Stimulated activated CD4-positive, alpha-beta T cell treated with anti-CD3 and anti-CD28 coated beads, Interleukin-4, amount 100 ng/mL, for 24 hours (primary cell): ENCODE measurements at places on chromosomes 5 and 9.
A peak's percentile ranks its signal among the peaks of the same experiment; 100 is the strongest.

- DNase-seq: no peak
Observed at GRCh38 chr5:150068961-150069645, 17.3 kb downstream of the CSF1R start.

- no peak for DNase-seq
Observed at GRCh38 chr5:141879941-141880738, 1.9 kb upstream of the PCDH1 start.

DNA sequence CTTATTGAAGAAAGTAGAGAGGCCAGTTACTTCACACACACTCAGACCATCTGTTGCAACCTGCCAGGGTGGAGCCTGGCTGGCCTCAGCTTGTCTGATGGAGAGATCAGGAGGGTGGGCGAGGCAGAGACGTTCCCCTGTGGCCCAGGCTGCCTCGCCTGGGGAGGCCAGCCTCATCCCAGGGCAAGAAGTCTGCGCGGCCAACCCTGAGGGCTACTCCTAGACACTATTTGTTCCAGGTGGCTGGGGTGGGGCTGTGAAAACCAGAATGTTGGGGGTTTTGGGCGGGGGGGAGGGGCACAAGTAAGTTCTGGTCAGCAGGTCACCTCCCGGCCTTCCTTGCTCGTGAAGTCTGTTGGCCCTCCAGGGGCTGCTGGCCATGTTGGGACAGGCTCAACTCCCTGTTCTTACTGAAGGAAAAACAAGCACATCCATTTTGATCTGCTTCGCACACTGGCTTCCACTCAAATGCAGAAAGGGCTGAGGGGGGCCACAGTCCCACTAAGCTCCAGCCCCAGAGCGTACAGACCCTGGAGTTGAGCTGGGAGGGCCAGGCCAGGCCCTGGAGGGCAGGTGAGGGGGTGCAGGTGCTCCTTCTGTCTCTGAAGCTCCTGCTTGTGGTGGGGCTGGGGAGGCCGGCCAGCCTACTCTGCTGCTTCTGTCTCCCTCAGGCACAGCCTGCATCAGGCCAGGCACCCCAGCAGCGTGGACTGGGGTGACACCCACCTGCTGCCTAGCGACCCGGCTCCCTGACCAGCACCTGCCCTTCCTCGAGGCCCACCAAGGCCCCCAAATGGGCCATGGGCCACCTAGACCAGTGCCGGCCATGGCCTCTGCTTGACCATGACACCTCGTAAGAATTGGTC lies 46.6 kb downstream of the SECISBP2 start:
- no peak for DNase-seq

DNA sequence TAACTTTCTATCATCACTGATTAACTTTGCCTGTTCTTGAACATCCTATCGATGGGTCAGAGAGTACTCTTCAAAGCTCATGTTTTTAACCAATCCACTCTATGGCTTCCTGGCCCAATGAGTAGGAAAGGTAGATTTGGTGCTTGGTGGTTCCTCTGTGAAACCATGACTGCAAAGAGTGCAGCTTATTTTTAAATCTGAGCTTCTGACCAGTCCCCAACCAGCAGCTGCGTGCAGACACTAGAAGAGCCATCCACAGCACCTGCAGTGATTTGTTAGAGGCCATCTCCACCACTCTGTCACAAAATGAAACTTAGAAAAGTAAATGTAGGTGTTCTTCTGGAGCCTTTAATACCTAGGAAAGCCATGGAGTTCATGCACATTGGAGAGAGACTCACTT lies 107.3 kb upstream of the WWC1 start:
- no peak for DNase-seq

DNA sequence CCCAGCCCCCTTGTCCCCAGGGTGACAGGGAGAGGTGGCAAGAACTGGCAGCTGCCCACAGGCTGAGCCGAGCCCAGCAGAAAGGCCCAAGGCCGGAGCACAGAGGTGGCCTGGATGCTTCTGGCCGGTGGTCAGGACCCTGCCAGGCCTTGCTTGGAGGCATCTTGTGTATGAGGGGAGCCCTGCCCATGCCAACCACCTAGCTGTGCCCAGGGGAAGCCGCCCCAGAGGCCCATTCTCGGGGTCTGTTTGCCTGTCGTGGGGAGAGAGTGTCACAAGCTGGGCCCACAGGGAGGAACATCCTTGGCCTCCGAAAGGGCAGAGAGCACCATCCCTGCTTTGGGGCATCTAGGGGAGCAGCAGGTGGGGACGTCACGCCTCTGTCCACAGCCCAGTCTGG lies 10.0 kb downstream of the NKD2 start:
- no peak for DNase-seq

DNA sequence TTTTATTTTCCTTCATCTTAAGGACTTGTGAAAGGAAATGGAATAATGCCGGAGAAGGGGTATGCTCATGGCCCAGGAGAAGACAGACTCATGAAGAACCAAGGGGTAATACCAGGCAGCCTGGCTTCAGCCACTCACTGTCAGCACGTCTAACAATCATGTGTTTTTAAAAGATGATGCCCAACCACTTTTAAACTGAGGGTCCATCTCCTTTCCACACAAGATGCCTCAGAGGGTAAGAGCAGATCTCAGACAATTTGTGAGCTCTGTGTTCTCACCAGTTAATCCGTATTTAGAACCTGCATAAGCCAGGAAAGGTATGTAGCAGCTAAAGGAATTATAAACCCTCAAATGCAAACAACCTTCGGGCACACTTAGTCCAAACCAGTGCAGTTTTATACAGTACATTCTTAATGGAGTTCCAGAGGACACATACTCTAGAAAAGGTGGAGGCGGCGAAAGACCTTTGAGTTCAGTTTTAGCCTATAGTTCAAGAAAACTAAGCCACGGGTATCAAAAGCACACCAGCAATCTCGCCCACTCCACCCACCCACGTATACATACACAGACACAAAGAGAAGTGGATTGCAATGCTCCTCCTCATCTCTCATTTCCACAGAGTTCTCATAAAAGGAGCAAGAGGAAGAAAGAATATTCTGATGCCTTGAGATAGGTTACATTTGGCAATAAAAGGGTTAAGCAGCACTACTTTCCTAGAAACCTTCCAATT lies 2.6 kb downstream of the DIAPH1 start:
- DNase-seq: no peak

DNA sequence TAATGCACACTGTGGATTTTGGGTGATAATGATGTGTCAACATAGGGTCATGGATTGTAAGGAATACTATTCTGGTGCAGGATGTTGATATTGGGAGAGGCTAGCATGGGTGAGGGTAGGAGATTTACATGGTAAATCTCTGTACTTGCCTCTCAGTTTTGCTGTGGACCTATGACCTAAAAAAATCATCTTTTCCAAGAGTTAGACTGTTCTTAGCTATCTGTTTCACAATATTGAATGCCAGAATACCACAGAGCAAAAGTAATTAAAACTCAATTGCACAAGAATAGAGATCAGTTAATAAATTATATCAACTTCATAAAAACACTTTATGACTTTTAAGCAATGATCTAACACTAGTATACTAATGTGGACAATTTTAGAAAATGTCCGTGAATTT lies 651.6 kb downstream of the HTR1A start:
- DNase-seq: no peak

DNA sequence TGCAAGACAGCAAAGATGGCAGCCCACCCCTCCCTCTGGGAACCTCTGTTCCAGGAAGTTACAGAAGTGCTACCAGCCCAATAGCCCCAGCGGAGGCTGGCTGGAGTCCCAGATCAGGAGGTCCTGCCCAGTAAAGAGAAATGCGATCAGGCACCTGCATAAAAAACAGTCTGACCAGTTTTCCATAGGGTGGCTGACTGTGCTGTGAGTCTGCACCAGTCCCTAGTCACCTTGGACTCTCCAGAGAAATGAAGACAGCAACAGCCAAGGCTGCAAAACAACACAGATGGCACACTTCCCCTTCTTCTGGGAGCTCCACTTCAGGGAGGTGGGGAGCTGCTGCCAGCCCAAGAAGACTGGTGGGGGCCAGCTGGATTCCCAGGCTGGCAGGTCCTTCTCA lies 265.5 kb upstream of the PCSK5 start:
- no peak for DNase-seq

DNA sequence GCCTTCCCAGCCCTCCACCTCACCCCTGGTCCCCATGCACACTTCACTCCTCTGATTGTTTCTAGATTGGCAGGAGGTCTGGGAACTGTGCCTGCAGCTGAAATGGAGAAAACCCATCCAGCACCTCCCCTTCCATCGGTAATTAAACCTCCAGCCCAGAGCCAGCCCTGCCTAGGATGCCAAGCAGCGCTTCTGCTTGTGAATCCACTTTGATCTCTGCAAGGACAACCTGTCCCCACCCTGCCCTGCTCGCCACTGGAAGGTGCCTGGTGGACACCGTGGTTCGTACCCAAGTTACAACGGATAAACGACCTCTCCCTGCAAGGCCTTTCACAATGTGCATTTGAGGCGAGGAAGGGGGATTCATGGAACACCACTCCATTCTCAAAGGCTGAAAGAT lies 50.6 kb downstream of the IRX2 start:
- DNase-seq: no peak

- DNase-seq: no peak
Observed at GRCh38 chr5:13898569-13898968, 45.9 kb downstream of the DNAH5 start.

DNA sequence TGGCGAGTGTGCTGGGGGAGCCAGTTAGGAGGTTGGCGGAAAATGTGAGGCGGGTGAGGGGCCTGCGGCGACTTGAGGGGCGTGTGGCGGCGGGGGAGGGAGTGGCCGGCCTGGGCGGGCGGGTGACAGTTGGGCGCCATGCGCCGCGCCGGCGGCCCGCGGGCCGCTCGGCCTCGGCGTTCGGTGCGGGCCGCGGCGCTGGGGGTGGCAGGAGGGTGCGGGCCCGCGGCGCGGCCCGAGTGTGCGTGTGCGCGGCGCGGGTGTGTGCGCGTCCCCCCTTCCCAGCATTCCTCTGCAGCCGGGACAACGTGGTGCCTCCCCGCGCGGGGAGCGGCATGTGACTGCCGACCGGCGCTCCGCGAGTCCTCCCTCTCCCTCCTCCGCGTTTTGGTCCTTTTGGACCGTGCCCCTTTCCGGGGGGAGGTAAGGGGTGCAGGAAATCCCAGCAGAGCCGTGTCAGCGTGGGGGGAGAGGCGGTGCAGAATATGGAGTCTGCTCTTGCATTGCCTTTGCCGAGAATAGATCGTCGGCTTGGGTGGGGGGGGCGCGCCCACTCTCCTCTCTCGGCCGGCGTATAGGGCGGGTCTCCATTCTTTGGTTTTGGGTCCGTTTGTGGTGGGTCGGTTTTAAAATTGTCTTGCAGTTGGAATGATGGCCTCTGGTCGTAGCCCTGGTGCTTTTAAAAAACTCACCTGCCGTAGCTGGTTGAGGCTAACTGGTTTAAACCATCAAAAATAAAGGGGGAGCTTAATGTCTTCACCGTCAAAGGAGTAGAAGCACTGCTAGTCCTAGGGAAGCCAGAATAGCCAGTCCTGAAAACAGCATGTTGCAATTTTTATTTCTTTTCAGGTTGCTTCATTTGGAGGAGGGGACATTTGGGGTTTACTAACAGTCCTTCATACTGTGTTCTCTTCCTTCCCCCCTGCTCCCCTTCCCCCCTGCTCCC lies 2.0 kb downstream of the LARP1 start:
- peak; percentile 62 for DNase-seq

DNA sequence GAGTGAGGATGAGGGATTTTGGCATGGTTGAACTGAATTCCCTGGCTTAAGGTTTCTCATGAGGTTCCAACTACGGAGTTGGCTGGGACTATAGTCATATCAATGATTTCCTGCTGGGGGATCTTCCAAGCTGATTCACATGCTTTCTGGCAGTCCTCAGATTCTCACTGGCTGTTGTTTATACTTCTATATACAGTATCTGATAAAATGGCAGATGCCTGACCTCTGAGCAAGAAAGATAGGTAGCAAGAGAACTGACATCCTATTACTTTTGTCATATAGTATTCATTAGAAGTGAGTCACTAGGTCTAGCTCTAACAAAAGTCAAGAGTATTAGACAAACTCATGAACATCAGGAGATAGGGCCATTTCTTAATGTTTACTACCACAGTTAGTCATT lies 440.9 kb upstream of the EDIL3 start:
- no peak for DNase-seq

- no peak for DNase-seq
Observed at GRCh38 chr5:41270423-41271251, 57.3 kb upstream of the C6 start.

DNA sequence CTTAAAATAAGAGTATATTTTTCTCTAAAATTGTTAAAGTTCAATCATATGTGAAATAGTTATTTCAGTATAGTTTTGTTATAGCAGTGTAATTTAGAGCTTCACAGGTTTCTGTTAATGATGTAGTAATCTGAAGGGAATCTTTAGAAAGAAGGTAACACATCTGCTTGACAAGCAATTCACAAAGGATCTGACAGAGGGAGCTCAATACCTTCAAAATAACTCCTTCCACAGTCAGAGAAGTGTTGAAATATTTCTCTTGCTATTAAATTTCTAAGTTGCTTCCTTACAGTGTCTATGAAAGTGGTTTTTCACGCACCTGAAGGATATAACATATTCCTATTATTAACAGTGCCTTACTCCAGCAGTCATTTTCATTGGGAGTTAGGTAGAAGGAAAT lies 44.9 kb downstream of the SLC25A51 start:
- DNase-seq: no peak

- no peak for DNase-seq
Observed at GRCh38 chr5:121325930-121326329, 525.8 kb upstream of the FTMT start.

- no peak for DNase-seq
Observed at GRCh38 chr5:72015103-72015548, 92.1 kb upstream of the MAP1B start.

DNA sequence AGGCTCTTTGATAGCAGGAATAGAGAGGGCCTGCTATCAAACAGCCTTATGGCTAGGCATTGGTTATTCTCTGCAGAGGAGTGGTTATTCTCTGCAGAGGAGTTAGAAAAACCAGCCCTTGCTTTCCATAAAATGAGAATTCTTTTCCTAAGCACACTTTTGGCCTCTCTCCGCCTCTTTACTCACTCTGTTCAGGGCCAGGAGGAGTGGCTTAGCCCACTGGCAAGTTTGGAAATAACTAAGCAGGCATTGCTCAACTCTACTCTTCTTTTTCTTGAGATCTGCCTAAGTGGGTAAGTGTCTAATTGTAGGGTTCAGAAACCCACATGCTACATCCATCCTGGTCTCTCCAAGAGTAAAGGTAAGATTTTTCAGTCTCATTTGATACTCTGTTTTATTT lies 341.7 kb downstream of the KIAA0825 start:
- no peak for DNase-seq

- DNase-seq: no peak
Observed at GRCh38 chr9:15069106-15069505, 158.9 kb upstream of the FREM1 start.

DNA sequence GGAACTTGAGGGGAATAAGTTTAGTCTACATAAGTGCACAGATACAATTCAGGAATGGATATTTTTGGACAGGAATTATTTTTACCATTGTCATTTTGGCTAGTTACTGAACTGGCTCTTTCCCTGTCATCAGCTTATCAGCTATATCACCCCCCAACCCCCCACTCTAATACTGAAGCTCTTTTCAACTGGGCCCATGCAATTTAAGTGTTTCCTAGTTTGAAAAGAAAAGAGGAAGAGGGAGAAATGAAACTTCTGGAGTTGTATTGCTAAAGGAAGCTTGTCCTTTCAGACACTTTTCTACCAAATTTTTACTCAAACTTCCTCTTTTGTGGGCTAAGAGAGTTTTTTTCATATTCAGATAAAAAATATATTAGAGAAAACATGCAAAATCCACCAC lies 18.5 kb upstream of the TIMD4 start:
- no peak for DNase-seq
